ENCODE measurements at places on chromosomes 11 and 22.

DNA sequence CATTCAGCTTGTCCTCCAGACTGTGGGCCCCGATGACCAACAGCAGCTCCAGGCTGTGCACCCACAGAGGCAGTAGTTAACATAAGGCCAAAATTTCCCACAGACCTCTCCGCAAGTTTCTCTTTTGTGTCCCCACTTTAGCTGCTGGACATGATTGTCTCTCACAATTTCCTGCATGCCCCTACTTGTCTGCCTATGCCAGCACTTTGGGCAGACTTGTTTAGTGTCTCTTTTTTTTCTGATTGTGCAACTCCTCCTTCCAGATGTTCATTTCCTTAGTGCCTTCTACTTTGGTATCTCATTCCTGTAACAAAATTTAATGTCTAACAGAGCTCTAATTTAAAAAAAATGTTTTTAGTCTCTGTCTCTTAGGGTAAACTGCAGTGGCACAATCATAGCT lies 23.8 kb upstream of the SCN3B start:
- no peak for DNase-seq

DNA sequence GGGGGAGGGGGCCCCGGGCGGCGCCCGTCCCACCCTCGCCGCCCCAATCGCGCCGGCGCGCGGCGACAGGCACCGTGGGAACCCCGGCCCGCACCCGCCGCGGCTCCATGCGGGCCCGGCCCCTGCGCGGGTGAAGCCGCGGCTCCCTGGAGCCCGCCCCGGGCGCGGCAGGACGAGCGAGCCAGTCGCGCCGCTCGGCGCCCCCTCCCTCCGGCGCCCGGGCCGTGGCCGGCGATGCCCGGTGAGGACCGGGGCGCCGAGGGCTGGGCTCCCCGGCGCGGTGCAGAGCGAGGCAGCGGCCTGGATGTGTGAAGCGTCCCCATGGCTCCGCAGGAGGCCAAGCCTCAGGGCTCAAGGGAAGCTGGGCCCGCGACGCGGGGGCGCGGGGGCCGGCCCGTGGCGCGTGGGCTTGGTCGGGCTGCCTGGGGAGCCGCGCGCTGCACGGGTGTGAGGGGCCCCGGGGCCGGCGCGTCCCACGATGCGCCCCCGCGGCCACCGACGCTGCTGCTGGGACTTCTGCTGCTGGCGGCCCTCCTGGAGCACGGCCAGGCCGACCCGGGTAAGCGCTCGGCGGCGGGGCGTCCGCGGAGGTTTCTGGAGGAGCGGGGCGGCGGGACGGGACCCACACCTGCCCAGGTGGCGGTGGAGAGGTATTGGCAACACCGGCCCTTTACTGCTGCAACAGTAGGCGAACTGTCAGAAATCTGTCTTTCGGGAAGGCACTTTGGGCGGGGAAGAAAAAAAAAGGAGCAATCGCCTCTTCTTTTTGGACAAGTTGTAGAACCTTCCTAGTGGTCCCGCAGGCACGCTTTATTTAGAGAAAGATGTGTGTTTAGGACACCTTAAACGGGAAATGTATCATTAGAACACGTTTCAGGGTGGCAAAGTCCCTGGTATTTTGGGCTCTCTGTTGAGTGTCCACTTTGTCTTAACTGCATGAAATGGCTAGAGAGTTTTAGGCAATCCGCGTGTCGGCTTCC lies 119.4 kb downstream of the HIPK3 start:
- DNase-seq, result no peak

- DNase-seq, result no peak
These were observed 839 bp downstream of the CEP164 start for GRCh38 chr11:117328375-117329010.

DNA sequence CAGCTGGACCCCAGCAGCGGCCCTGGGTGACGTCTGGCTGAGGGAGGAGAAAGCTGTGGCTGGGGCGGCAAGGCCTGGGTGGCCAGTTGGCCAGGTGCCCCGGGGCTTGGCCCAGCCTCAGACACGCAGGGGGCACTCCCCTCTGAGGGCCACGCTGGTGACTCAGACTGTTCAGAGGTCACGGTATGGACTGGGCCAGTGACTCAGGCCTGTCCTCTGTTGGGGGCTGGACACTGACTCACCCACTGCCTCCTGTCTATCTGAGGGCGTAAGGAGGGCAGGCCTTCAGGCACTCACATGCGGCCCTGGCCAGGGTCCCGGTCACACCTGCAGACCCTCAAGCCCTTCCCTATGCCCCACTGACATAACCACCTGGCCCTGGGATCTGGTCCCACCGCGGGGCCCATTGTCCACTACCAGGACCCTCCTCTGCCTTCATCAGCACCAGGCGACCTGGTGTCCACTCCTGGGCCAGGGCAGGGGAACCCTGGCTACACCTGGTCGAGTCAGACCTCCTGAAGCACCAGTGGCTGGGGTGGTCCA lies 3.7 kb upstream of the MUC5AC start:
- no peak for DNase-seq

DNA sequence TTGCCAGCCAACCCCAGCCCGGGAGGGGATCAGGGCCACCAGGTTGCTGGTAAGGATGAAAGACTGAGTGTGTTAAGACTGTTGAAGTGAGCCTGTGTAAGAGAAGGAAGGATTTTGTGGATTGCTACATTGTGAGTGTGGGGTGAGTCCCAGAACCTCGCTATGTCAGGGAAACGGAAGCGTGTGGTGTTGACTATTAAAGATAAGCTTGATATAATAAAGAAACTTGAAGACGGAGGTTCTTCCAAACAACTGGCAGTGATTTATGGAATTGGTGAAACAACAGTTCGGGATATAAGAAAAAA lies 627 bp downstream of the JRKL start:
- DNase-seq, result no peak

GRCh38 chr11:61762223-61762615 lies 9.8 kb downstream of the MYRF start:
- no peak for DNase-seq

- DNase-seq, result no peak
These were observed 27.9 kb upstream of the SLC36A4 start for GRCh38 chr11:93225662-93226061.

DNA sequence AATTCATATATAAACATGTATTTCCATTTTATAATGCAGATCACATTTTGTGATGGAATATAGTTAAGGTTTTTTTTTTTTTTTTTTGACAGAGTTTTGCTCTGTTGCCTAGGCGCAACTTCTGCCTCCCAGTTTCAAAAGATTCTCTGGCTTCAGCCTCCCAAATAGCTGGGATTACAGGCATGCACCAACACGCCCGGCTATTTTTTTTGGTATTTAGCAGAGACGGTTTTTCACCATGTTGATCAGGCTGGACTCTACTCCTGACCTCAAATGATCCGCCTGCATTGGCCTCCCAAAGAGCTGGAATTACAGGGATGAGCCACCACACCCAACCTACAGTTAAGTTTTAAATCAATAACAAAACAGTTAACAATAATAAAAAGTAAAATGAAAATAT lies 18.8 kb downstream of the XKR3 start:
- no peak for DNase-seq

- no peak for DNase-seq
These were observed 130.3 kb downstream of the MICAL2 start for GRCh38 chr11:12240677-12241076.

DNA sequence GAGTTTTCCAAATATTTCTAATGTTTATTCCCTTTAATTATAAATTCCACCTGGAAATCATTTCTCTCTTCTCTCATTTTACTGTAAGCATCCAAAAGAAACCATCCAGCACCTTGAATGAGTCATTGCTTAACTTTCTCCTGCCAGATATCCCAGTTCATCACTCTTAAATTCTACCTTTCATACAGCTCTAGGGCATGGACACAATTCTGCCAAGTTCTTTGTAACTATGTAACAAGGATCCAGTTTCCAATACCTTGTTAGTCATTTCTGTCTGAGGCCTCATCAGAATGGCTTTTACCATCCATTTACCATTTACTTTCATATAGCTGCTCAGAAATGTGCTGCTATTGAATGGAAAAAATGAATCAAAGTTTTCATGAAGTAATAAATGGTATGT lies 455.4 kb upstream of the TENM4 start:
- no peak for DNase-seq

- no peak for DNase-seq
These were observed 967 bp upstream of the GALNT18 start for GRCh38 chr11:11622772-11623171.

GRCh38 chr11:5994791-5995190 lies 8.0 kb upstream of the OR52L1 start:
- no peak for DNase-seq

- no peak for DNase-seq
These were observed 93.8 kb upstream of the BLID start for GRCh38 chr11:122209619-122210366.

- no peak for DNase-seq
These were observed 3.9 kb upstream of the PIWIL4 start for GRCh38 chr11:94563176-94563847.

GRCh38 chr22:37654563-37655251 lies 3.8 kb upstream of the PDXP start:
- DNase-seq, result no peak

GRCh38 chr11:121576531-121576930 lies 123.8 kb upstream of the SORL1-AS1 start:
- no peak for DNase-seq

- DNase-seq, result no peak
These were observed 831 bp upstream of the TMEM135 start for GRCh38 chr11:87036756-87037449.

DNA sequence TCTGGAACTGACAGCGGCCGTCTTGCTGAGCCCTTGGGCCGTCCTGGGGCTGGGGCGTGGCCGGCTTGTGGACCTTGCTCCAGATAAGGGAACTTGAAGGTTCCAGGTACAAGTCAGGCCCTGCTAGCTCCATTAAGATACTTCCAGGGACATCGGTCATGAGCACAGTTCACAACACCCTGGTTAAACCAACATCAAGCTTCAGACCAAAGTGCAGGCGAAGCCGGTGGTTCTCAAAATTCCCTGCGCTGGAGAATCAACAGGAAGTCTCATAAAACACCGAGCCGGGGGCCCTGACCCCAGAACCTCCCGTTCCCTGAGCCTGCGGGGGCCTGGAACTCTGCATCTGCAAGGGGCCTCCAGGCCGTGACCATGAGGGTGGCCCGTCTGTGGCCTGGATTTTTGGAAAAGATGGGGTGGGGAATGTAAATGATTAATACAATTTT lies 1043.8 kb downstream of the BRD1 start:
- no peak for DNase-seq

- DNase-seq, result no peak
These were observed 6.3 kb downstream of the SSH3 start for GRCh38 chr11:67309661-67310061.

GRCh38 chr11:110763249-110764011 lies 51.2 kb upstream of the ARHGAP20 start:
- DNase-seq, result no peak

DNA sequence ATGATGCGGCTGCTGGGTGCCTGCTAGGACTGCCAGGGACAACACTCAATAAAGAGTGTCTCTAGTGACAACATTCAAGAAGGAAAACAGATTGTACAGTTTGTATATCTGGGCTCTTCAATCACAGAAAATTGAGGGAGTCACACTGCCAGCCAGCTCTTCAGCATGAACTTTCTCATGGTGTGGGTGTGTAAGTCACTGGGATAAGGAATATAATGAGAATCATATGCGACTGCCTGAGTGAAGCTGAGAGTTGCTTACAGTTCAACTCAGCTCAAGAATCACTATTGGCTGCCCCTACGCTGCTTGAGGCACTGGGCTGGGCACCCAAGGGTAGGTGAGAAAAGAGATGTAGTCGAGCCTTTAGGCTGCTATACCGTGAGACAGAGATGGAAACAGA lies 328.1 kb upstream of the PITPNB start:
- DNase-seq, result no peak

GRCh38 chr11:6354651-6355485 lies 34.6 kb upstream of the CAVIN3 start:
- no peak for DNase-seq

DNA sequence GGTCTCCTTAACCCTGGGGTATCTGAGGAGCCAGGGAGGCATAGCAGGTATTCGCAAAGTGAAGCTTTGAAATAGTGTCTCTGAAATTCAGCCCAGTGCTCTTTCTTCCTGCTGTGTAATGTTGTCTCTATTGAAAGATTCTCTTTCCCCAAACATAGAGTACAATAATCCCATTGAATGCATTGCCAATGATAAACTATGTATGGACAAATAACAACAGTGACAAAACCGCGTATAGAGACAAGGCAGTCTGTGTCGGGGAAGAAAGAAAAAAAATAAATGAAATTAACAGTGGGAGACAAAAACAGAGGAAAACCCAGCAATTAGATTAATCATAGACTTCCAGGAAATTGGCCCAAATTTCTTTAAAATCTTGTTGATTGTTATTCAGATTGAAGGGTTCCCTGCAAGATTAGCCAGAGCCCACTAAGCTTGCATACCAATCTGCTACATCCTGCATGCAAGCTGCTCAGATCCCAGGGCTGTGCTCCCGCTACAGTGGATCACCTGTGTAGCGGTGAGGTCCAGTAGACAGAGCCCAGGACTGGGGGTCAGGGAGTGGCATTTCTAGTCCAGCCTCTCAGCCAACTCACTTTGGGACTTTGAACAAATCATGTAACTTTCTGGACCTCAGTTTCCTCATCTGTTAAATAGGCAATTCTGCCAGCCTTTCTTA lies 492.8 kb downstream of the INSC start:
- no peak for DNase-seq

DNA sequence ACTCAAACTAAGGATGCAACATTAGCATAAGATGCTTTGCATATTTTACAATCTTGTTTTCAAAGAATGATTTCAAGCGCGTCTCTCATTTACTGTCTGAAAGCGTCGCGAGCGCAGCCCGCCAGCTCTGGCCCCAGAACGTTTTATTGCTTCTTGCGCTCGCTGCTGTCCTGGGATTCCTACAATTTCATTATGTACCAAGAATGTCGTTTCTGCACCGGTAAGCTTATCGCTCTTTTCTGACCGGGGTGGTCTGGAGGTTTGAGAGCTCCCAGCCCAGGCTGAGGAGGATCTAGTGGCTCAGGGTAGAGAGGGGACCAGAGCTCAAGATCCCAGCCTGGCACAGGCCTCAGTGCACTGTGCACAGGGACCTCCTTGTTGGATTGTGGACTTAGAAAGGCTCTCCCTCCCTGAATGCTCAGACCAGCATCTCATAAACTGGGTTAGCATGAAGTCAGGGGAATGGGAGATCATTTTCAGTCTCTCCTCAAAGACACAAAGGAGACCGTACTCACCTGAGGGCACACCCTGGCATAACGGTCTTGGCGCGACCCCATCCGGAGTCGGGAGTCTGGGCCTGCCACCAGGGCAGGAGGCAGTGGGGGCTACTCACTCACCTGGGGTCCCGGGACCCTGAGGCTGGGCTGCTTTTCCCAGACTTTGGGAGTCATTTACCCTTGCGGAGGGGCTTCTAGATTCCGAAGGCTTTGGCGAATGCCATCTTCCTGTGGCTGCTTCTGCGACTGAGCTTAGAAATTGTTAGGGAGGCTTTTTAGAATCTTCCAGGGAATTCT lies 817.4 kb downstream of the BRD1 start:
- no peak for DNase-seq

DNA sequence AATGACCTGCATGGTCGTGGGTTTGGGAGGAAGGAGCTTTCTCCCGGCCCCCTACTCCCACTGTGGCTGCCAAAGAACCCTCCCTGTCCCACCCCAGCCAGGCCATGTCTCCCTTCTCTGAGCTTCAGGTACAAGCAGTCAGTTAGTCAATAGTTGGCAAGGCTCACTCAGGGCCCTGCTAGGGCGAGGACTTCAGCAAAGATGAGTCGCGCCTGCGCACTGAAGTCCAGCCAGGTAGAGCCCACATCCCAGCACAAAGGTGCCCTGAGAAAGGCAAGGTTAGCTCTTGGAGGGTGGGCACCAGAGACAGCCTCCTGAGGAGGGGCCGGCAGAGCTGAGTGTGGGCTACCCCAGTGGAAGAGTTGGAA lies 11.1 kb downstream of the C11orf86 start:
- no peak for DNase-seq

- no peak for DNase-seq
These were observed 10.7 kb upstream of the NLRP6 start for GRCh38 chr11:267491-267994.

Measured in T follicular helper cell (primary cell).